Stimulated activated naive CD4-positive, alpha-beta T cell treated with Interleukin-2 at 50 U/mL for 16 hours (primary cell): ENCODE measurements at places on chromosomes 12 and 14.
A peak's percentile ranks its signal among the peaks of the same experiment; 100 is the strongest.

DNA sequence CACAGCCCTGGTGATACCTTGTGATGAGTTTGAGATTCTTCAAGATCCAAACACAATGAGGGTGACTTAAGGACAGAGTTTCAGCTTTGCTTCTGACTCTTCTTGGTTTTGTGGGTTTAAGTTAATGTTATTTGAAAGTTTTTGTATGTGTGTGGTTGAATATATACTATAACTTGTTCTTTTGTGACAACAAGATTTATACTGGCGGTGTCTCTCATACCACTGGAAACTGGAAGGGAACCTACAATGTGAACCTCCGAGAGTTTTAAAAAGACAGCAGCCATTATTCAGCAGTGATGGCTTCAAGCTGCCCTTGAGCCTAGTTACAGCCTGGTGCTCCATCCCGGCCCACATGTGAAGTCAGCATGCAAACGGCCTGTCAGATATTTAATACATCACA, 87.9 kb upstream of the IGF1 start:
- DNase-seq, result no peak

- no peak for DNase-seq
These were observed 606 bp downstream of the PRIMA1 start for GRCh38 chr14:93787465-93788292.

- DNase-seq, result no peak
These were observed 317.6 kb upstream of the FKBP4 start for GRCh38 chr12:2477009-2477766.

GRCh38 chr14:72925815-72926291, 411 bp upstream of the DCAF4 start:
- DNase-seq, result no peak

- DNase-seq, result no peak
These were observed 71.0 kb downstream of the RFLNA start for GRCh38 chr12:124365726-124366430.

- no peak for DNase-seq
These were observed 39.5 kb downstream of the PROX2 start for GRCh38 chr14:74836251-74836960.

GRCh38 chr12:96462571-96463280, 26.7 kb upstream of the CFAP54 start:
- no peak for DNase-seq

DNA sequence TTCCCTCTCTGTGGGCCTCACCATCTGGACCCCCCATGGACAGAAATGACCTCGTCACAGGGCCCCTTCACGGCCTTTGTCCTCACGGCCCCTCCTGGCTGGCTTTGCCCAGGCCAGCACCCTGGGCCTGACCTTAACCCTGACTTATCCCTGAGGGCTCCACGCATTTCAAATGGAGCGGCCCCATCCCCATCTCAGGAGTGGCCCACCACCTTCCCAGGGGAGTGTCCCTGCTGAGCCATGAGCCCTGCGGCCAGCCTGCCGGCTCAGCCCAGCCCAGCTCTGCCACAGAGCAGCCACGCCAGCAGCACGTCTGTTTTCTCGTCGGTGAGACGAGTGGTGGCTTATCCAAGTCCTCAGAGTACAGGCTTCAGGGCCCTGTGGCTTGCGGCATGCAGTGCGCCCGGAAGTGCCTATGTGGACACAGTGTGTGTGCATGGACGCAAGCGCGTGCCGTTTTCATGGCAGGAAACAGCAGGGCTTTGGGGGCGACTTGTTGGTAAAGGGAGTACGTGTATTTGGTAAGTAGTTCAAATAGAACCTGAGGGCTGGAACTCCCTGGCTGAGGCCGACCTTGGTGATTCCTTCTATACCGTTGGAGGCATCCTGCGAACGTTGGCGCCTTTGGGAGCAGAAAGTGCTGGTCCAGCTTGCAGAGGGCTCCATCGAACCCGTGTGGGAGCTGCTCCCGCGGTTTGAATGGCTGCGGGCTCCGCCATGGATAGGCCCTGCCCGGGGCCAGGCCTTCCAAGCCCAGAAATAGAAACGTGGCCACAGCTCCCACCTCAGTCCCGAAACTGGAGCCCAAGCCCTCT, 52.1 kb downstream of the LRCOL1 start:
- DNase-seq, result no peak

DNA sequence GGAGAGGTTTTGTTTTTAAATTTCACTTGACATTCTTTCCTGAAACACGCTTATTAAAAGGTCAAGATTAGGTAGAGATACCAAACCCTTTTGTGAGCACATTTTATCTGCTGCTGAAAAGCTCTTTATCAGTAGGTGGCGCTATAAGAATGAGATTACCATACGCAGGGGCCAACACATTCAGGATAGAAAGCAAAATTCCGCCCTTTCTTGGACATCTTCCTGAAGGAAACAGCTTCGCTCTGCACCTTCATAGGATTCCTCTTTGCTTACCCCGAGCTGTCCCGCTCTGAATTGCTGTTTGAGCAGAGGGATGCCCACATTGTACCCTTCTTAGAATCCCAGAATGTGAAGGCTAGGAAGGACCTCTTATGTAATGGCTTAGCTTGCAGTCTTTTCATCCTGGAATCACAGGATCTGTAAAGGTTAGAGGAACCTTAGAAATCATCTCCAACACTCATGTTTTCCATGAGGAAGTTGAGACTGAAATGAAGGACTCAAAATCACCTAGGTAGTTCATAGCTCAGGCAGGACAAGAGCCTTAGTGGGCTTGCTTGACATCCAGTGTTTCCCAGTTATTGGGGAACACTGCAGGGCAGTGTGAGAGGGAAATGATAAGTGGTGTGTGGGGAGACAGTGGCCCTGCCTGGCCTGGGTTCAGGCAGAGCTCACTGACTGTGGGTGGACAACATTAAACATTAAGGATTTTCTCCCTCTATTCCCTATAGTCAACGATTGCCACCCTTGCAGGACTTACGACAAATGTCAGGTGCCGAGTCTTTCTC, 38.7 kb upstream of the CRY1 start:
- no peak for DNase-seq

DNA sequence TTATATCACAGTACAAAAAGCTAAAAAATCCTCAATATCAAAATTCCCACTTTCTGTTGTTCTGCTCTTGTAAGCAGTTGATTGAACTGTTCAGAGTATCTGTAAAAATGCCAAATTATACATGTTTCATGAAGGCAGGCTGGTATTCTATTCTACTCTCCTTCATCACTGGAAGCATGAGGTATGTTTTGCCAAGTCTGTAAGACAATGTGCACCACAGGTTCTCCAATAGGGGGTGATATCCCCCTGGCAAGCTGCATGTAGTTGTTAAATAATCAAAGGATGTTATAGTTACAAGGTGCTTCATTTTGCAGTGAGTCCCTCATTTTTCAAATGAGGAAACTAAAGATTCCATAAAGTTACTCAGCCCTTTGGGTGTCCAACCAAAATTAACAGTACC, 15.1 kb upstream of the NEK9 start:
- no peak for DNase-seq

- DNase-seq, result no peak
These were observed 30.6 kb upstream of the FICD start for GRCh38 chr12:108484431-108484830.

GRCh38 chr14:72165229-72165698, 233.0 kb downstream of the RGS6 start:
- DNase-seq, result no peak

DNA sequence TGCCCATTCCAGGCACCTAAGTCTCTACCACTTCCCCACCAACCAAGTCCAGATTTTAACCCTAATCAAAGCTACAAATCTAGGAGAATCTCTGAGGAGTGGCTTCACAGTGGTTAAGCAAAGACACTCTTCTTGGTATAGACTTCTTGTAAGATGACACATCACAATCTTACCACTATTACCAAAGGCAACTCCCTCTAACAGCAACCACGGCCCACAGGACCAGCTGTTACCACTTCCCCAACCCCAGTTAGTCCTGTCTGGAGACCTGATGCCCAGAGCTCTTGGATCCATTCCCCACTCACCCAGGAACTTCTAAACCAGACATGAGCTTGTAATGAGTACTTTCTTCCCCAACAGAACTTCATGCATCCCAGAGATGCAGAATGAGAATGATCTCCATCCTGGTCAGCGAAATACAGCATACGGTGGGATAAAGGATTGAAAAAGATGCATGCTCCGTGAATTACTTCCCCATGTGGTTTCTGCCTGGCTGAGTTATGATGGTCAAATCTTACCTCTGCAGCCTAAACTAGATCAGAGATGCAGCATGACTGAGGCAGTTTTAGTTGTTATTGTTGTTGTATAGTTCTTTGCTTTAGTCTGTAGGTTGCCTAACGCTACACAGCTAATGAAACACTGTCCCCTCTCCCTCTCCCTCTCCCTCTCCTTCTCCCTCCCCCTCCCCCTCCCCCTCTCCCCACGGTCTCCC, 87.7 kb upstream of the FOXN3 start:
- peak; percentile 5 for DNase-seq

DNA sequence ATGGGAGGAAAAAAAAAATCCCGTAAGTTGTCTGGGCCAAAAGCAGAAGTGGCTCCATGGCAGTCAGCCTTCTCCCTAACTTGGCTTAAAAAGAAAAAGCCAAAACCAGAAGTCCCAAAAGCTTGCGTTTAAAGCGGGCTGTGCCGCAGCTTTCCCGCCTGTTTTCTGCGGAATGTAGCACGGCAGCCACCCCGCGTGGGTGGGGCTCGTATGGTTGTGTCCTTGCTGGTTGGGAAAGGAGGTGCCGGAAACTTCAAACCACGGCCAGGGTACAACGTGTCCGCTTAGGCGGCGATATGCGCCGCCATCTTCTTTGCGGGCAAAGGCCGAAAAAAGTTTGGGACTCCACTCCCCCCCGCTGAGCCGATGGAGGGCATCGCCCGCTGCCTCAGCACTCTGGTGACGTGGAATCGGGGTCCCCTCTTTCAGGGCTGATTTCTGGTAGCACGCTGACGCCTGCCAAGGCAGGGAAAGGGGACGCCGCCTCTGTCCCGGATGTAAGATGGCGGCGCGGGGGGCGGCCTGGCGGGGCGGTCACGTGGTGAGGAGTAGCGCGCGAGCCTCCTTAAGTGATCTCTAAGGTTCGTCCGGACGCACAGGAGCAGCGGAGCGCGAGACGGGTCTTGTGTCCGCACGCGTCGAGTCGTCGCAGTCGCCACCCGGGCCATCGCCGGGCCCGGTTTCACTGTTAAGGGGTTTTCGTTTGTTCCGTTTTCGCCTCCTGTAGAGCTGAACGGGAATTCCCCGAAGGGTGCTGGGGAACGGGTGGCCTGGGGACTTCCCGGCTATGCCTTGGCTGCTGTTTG, 135.8 kb downstream of the MON2 start:
- DNase-seq, result peak; percentile 91

GRCh38 chr12:48946205-48946604, 11.1 kb downstream of the ARF3 start:
- DNase-seq, result no peak

GRCh38 chr12:67453191-67453590, 184.0 kb downstream of the CAND1 start:
- DNase-seq, result no peak

GRCh38 chr12:2228535-2228934, 175.7 kb downstream of the CACNA1C start:
- no peak for DNase-seq

GRCh38 chr12:2333491-2334195, 280.9 kb downstream of the CACNA1C start:
- DNase-seq, result no peak

DNA sequence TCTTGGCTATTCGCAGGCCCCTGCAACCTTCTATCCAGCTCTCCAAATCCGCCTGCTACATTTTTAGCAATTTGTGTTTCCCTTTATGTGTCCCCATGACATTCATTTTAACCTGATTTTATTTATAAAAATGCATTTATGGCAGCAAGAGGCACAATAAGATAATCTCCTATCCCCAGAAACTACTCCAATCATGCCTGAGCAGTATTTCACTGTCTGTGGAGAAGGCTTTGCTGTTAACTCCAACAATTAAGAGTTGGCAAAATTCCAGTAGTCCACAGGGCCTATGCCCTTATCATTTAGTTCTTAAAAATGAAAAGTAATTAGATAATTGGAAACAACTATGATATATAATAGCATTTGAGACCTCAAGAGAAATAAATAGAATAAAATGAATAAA, 462.4 kb downstream of the TRHDE start:
- DNase-seq, result no peak

GRCh38 chr12:2295941-2296461, 243.2 kb downstream of the CACNA1C start:
- DNase-seq, result no peak

DNA sequence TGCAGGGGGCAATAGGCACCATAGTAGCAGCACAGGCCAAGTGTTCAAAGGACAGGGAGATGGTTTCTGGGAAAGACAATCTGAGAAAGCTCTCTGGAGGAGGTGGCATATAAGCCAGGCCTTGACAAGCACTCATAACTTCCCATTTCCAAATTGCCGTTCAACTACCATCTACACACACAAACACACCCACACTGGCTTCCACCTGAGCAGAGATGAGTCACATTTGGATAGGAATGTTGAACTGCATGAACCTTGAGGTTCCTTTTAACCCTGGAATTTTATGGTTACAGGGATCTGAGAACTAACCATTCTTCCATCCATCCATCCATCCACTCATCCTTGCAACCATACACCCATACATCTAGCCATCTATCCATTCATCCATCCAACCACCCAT, 86.6 kb downstream of the KSR2 start:
- DNase-seq, result no peak

GRCh38 chr12:57965766-57966165, 24.4 kb downstream of the ATP23 start:
- DNase-seq, result no peak
